NCI-H1436 (cell line): ENCODE measurements at places on chromosomes 11 and 22.

DNA sequence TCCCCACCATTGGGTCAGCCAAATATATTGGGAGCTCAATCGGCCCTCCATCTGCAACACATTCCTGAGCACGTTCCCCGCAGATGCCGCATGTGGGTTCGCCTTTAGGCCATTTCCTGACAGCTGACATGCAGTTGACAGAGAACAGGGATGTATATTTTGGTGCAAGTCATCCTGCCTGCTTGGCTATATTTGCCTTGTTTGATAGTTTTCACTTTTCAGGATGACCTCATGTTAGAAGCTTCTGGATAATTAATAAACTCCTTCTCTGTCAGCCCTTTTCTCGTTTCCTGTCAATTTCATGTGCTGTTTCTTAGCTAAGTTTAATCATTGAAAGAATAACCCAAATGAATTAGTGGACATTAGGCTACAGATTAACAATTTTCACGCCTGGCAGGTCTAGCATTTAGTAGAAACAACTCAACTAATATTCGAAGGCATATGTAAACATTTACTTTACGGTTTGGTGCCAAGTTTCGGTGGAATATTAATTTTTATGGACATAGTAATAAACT lies 105.8 kb upstream of the SLC5A12 start:
- no peak for DNase-seq

- DNase-seq = no peak
Measured at GRCh38 chr22:26718905-26719304, 61.5 kb downstream of the MIAT start.

DNA sequence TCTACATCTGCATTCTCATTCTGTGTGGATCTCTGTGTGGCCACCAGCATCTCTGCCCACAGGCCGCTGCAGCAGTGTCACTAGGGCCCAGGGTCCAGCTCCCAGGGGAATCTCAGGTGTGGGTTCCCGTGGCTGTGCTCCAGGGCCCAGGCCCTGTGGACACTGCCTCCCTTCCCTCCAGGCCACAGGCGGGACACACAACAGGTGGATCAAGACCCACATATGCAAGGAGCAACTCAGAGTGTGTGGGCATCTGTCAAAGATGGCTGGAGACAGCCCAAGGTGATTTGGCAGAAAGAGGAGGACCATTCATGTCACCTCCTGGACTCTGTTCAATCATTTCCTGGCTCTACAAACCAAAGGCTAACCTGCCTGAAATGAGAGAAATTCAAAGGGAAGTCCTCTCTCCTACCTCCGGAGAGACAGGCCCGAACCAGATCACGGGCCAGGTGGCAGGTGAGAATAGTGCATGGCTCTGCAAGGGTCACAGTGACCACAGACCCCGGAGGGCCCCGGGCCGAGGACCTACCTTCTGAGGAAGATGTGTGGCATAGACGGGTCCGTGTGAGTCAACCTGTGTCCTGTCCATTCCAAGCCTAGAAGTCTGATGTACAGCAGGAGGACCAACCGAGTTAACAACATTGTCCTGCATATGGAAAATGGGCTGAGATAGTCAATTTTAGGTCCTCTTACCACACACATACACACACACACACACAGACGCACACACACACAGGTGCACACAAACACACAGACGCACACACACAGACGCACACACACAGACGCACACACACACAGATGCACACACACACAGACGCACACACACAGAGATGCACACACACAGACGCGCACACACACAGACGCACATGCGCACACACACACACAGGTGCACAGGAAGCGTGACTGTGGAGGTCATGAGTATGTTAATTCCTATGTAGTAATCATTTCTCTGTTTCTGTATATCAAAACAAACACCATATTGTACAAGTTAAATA lies 1068.5 kb downstream of the BRD1 start:
- DNase-seq = no peak

DNA sequence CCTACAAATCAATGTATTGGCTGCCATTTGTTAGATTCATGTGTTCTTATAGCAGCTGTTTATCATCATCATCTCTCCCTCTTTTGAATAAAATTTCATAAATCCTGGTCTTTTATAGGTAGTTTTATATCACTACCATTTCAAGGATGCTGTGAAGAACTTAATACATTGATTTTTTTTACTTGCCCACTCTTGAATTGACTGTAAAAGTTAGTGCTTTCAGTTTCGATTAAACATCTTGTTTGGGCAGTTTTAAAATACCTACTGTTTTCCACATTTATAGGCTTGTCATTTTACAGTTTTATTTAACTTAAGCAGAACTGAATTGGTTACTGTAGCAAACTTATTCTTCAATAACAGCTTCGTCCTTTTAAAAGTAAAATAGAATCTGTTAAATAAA lies 59.5 kb downstream of the TTC17 start:
- no peak for DNase-seq

DNA sequence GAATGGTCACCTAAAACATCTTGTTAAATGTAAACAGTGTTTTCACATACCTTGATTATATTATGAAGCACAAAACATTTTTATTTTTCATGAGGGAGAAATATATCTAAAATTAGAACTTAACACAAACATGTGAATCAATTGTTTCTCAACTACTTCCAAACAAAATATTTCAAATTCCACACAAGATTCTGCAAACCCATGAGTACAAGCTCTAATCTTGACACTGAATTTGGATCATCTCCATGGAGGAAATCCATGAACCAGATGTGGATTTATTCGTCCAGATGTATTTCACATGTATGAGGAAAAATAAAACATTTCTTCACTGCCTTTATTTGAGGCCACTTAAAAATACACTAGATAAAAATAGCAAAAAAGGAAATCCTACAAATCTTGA lies 184.2 kb downstream of the SBF2 start:
- no peak for DNase-seq

GRCh38 chr11:133530501-133530835 lies 1.8 kb downstream of the OPCML start:
- DNase-seq = no peak

DNA sequence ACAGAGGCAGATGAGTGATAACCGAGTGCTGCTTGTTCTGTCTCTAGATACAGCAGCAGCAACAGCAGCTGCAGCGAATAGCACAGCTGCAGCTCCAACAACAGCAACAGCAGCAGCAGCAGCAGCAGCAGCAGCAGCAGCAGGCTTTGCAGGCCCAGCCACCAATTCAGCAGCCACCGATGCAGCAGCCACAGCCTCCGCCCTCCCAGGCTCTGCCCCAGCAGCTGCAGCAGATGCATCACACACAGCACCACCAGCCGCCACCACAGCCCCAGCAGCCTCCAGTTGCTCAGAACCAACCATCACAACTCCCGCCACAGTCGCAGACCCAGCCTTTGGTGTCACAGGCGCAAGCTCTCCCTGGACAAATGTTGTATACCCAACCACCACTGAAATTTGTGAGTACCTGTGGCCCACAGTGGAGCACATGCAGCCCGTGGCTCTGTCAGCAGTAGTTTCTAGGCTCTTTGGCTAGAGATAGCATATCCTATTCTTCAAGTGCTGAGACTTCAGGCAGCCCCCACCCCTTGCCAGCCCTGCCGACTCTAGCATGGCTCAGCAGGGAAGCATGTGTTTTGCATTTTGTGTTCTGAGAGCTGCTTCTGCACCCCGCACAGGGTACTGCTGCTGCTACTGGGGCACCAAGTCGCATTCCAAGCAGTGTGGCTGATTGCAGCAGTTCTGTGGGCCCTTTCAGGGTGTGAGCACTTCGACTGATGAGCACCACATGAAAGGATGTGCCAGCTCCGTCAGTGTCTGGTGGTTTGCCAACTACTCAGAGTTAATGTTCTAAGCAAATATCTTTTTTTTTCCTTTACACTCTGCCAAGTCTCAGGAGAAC lies 59.2 kb downstream of the MED15 start:
- no peak for DNase-seq

- DNase-seq = no peak
Measured at GRCh38 chr11:19301361-19301760, 60.6 kb upstream of the E2F8 start.

GRCh38 chr11:13033760-13034533 lies 24.8 kb downstream of the RASSF10 start:
- DNase-seq = peak; percentile 28
